Activated CD4-positive, alpha-beta T cell treated with anti-CD3 and anti-CD28 coated beads, Interleukin-2, amount 10 ng/mL, durations not matched to agents 7 days and 5 days (primary cell): ENCODE measurements at places on chromosomes 5 and 9. TPM values are rescaled to one million over a fixed set of nuclear protein-coding genes. Genes with fewer than 3 reads are reported as not detected.

Gene PALM2AKAP2
- total RNA-seq: 0.19 TPM

Gene ECM2
- total RNA-seq: not detected

Gene DMRT3
- not detected for total RNA-seq

Gene ADAM19
- 127 TPM for total RNA-seq

GRCh38 chr5:868428-869135, 17.8 kb upstream of the ZDHHC11 start:
- H3K4me1 ChIP-seq: no peaks in the 10 kb centered on the region
- no peak overlapping the region for H3K4me3 ChIP-seq
- peaks cover 57% of the 10 kb centered on the region for H3K36me3 ChIP-seq
- no peak for DNase-seq

GRCh38 chr5:178826216-178826615, 33.5 kb upstream of the ZNF354B start:
- no peak overlapping the region for H3K27ac ChIP-seq
- no peak overlapping the region for H3K4me3 ChIP-seq
- H3K4me1 ChIP-seq: no peaks in the 10 kb centered on the region
- no peak for DNase-seq
- no peaks in the 10 kb centered on the region for H3K36me3 ChIP-seq
- H3K27me3 ChIP-seq: no peaks in the 10 kb centered on the region
